ENCODE measurements at places on chromosomes 13 and 19. TPM values are rescaled to one million over a fixed set of nuclear protein-coding genes. Genes with fewer than 3 reads are reported as not detected.

The SSC5D gene
- 7.7 TPM for total RNA-seq

The ELAVL3 gene
- total RNA-seq, result 0.89 TPM

The ADGRE3 gene
- total RNA-seq, result 0.46 TPM

The ZNF136 gene
- 3.0 TPM for total RNA-seq

The CLIP3 gene
- total RNA-seq, result 7.1 TPM

The SULT2A1 gene
- not detected for total RNA-seq

The LYL1 gene
- total RNA-seq, result 9.4 TPM

The THSD8 gene
- 0.94 TPM for total RNA-seq

- no peak for DNase-seq
Observed at GRCh38 chr19:22807061-22807835, 23.3 kb upstream of the ZNF99 start.

DNA sequence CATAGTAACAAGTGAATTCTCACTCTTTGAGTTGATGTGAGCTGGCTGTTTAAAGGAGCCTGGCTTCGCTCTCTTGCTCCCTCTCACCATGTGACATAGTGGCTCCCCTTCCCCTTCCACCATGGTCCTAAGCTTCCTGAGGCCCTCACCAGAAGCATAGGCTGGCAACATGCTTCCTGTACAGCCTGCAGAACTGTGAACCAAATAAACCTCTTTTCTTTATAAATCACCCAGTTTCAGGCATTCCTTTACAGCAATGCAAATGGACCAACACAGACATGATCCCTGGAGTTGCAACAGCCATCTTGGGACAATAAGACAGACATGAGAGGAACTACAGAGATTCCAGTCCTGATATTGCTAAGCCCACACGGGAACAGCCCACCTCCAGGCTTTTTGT is 12.6 kb downstream of the TEAD2 start:
- no peak for DNase-seq

GRCh38 chr13:100751826-100752225 is 77.2 kb upstream of the TMTC4 start:
- no peak for DNase-seq

- no peak for DNase-seq
Observed at GRCh38 chr13:28204690-28205443, 66.5 kb downstream of the PAN3 start.

DNA sequence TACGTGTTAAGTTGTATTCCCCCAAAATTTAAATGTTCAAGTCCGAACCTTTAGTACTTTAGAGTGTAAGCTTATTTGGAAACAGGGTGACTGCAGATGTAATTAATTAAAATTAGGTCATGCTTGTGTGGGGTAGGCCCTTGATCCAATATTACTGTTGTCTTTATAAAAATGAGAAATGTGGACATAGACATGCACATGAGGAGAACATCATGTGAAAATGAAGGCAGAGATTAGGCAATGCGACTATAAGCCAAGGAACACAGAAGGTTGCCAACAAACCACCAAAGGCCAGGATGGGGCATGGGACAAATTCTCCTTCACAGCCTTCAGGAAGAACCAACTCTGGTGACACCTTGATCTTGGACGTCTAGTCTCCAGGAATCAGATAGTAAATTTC is 1698.4 kb upstream of the SLC10A2 start:
- DNase-seq, result no peak

DNA sequence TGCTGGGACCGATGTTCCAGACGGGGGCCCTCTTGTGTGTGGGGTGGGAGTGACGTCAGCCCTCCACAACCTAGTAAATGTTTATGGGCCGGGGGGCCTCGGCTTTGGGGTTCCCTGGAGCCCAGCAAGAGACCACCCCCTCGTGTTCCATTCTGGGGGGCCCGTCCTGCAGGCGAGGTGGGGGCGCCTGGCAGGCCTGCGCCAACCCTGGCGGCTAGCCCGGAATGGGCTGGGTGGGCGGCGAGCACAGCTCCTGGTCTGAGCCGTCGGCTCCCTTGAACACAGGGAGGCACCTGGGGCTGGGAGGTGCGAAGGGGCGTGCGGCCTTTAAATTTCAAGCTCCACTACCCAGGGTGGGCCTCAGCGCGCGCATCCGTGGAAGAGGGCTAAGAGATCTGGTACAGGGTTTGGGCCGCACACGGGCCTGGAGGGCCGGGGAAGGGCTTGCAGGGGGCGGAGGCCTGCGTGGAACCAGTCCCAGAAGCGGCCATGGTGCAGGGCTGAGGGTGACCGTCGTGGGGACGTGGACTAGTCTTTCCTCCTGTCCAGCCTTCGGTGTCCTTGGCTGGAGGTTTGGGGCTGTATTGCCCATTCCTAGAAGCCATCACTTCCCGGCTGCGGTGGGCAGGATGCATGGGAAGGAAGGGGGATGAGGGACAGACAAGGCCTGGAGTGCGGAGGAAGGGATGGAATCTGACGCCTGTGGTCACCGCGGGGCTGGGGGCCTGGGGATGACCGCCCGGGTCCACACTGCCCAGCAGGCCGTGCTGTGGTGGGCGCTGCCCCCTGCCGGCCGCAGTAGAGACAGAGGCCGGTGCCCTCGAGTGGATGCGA is 11.4 kb downstream of the NDUFA11 start:
- DNase-seq, result no peak

DNA sequence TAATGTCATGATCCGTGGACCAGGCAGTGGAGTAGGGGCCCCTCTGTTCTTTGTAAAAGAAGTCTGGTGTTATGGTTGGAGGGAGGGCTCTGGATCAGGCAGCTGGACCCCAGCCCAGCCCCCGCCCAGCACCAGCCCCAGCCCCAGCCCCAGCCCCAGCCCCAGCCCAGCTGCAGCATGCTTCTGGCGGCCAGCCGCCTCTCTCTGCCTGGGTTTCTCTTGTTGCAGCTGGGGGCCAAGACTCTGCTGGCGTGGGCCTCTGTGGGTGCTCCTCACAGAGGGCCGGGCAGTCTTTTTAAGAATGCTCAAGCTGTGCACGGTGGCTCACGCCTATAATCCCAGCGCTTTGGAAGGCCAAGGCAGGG is 17.9 kb downstream of the DOT1L start:
- no peak for DNase-seq

- no peak for DNase-seq
Observed at GRCh38 chr13:77143431-77143830, 116.5 kb upstream of the FBXL3 start.

DNA sequence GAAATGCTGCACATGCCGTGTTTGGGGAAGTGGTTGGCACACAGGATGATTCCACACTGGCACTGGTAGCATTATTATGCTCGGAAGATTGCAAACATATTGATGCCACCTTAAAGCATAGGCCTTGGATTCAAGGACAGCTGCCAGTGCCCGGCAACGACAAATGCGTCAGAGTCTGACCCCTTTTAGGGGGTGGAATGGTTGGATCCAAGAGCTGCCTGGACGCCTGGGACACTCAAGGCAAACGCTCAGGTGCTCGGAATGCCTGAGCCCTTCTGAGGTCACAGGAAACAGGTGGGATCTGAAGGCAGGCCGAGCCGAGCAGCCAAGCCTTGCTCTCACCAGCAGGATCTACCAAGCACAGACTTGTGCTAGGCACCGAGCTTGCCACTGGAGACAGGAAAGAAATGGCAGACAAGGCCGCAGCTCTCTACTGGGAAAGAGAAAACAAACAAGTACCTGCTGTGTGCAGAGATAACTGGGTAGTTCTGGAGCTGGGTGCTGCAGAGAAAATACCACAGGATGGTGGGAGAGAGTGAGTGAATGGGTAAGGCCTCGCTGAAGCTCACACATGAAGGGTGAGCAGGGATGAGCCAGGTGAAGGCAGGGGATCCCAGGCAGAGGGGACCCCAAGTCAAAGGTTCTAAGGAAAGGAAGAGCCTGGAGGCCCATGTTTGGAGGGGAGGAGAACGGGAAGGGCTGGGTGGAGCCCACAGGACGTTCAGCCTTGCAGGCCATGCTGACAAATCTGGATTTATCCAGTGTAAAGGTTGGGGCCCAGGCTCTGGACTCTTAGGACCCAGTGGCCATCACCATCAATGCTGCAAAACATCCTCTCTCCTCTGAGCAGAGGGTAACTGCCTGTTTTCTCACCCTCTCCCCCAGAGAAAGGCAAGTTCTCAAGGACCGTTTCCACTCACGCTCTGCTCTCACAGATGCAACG is 9.2 kb downstream of the RANBP3 start:
- no peak for DNase-seq

DNA sequence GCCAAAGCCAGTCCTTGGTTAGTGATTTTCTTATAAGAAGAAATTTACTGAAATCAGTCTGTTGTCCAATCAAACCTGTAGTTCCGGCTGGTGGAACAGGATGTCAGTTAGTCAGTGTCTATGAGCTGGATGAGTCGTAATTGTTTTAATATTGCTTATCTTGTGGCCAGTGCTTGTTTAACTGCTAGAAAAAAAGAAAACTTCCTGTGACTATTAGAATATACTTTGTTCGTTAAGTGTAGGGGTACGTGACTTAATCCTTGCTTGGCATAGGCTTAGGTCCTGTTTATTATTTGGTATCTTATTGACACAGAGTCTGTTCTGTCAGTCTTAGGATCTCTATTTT is 1484.8 kb upstream of the MIR17HG start:
- no peak for DNase-seq

DNA sequence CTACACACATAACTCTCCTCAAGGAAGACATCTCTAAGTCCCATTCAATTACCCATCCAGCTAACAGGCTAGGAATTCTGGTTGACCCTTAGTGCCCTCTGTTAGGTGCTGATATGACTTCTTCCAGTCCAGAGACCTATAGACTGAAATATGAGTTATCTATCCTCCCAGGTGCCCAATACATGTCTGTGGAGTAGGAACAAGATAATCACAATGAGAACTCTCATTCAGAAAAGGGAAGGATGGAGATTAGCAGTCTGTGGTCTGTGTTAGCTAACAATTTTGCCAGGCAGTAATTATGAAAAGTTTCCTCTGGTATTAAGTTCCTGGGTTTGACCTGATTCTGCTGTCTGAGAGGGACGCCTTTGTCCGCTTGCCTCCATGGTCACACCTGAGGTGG is 44.2 kb upstream of the SLAIN1 start:
- no peak for DNase-seq

DNA sequence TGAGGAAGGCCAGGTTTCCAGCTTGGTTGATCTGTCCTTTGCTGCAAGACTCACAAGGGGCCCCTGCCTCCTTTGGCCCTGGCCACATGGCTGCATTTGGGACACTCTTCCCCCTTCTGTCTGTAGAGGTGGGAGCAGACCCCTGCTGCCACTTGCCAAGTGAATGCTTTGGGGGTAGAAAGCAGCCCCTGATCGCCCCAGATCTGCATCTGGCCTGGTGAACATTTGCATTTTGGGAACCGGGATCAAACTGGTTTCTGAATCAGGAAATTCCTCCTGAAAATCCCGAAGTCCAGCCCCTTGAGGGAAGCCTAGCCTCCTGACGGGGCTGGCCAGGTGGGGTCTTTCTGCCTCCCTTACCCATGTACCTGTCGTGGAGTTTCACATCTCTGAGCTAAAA is 14.9 kb downstream of the DPF1 start:
- DNase-seq, result no peak

GRCh38 chr19:37718304-37718703 is 1.3 kb downstream of the ZNF607 start:
- no peak for DNase-seq

DNA sequence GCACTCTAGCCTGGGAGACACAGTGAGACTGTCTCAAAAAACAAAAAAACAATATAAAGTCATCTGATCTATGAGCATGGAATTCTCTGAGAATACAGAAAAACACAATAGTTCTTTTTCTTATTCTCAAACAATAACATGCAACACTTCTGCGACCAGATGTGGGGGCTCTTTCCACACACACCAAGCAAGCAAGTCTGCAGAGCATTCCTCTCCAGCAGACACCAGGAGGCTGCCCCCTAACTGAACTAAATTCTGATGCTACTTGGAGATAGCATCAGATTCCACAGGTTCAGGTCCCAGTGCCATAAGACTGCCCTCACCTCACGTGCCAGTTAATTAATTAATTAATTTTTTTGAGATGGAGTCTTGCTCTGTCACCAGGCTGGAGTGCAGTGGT is 27.7 kb downstream of the ZNF101 start:
- DNase-seq, result no peak

DNA sequence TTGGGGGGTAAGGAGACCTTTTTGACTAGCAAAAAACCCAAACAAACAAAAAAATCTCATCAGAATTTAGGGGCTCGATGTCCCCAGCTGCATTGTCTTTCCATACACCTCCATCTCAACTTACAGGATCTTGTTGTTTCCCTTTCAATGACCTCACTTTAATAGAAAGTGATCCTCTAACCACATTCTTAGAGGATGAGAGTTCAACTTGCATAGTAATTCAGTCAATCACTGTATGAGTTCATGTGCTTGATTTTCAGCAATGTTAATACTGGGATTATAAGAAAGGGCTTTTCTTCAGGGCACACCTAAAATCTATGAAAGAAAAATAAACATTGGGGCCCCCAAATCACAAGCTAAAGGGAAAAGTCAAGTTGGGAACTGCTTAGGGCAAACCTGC is 1512.0 kb downstream of the SLITRK1 start:
- DNase-seq, result no peak

GRCh38 chr19:13255041-13255718 is 105.0 kb downstream of the IER2 start:
- no peak for DNase-seq

GRCh38 chr19:4121273-4121612 is 2.7 kb downstream of the MAP2K2 start:
- no peak for DNase-seq

DNA sequence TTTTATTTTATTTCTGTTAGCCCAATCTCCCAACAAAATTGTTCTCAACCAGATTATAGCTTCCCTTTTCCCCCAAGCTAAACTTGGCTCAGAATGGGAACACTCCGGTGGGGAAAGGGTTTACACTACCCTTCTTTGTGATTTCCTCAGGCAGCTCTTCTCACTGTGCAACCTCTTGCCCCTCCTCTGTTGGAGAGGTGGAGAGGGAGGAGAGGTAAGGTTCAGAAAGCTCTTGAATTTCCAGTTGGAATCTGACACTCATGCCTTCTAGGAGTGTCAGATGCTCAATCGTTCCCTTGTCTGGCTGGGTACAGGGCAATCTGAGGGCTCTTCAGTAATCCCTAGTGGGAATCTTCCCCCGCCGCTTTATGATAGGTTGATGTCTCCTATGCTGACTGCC is 486.1 kb upstream of the KLF12 start:
- DNase-seq, result no peak

GRCh38 chr13:42984026-42984425 is 8.0 kb downstream of the EPSTI1 start:
- DNase-seq, result no peak
